ENCODE measurements at places on chromosomes 12 and 14. TPM values are rescaled to one million over a fixed set of nuclear protein-coding genes. Genes with fewer than 3 reads are reported as not detected.

GYS2 gene
- not detected for total RNA-seq

EIF2S3B gene
- 9.2 TPM for total RNA-seq

PPHLN1 gene
- 74.7 TPM for total RNA-seq

SRSF5 gene
- total RNA-seq: 618 TPM

UNG gene
- 30.8 TPM for total RNA-seq

WNT5B gene
- total RNA-seq: 3.1 TPM

IL22 gene
- not detected for total RNA-seq

USP5 gene
- 140 TPM for total RNA-seq

MAGOHB gene
- total RNA-seq: 31.7 TPM

UBR7 gene
- total RNA-seq: 43.3 TPM

PSMD9 gene
- total RNA-seq: 27.6 TPM

DACT1 gene
- total RNA-seq: 13.6 TPM

TAS2R42 gene
- not detected for total RNA-seq
